DMS153 (cell line): ENCODE measurements at places on chromosomes 4 and X.

DNA sequence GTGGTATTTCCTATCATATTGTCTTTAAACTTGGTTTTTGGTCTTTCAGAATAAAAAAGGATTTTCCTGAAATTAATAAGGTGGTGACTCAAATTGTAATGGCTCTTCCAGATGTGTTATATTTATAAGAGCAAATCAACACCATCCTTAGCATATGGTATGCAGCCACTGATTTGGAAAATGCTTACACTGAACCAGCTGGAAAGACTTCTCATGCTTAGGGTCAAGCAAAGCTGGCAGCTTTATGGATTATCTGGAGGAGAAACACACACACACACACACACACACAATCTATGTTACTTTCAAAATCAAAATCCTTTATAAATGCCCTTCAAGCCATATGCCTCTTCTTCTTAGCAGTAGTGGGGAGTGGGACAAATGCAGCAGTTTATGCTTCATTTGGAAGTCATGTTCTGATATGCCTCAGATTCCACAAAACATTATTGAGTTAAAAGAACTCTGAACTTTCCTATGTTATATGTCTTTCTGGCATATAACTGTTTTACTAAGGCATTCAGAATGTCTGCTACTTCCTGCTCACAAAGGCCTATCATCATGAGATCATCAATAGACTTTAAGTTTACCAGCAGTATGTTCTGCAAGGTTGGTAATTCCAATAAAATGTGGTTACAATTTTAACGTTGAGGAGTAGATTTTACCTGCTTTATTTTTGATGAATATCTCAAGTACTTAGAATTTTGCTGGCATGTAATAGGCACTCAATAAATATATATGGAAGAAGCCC is 72.9 kb upstream of the PRDM5 start:
- DNase-seq, result no peak

- no peak for DNase-seq
Observed at GRCh38 chr4:26788341-26788733, 72.3 kb upstream of the STIM2 start.

DNA sequence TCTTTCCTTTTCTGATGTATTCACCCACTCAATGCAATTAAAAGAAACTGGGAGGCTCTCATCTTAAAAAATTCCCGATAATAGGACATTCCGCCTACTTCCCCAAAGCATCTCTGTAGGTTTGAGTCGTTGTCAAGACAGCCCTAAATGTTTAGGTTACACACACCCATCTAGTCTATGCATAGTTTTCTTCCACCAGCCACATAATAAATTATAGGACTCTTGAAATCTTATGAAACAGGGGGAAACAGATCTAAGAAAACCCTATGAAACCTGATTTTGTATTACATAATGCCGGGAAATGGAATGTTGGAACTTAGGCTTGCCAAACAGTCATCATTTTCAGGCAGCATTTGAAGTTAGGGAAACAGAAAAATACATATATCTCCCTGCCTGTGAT is 150.0 kb downstream of the PRKX start:
- no peak for DNase-seq

GRCh38 chr4:114780205-114780604 is 181.6 kb downstream of the UGT8 start:
- peak; percentile 62 for DNase-seq

DNA sequence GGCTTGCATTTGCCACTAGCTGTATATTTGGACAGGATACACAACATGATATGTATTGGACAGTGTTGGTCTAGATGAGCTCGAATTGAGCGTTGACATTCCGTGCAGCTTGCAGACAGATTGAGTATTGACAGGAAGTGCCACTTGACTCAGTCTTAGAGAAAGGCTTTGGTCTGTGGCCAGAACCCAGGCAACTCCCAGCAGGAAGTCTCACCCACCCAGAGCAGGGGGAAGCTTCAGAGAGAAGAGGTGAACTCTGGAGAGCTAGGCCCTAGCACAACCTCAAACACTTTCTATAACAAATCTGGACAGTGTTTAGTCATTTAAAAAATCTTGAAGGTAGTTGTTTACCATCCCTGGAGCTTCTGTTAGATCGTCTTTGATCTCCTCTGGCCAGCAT is 280.5 kb downstream of the FBXW7 start:
- peak; percentile 89 for DNase-seq

- DNase-seq, result no peak
Observed at GRCh38 chr4:147594578-147594977, 22.6 kb upstream of the TMEM184C start.

GRCh38 chrX:29067351-29067750 is 480.1 kb downstream of the IL1RAPL1 start:
- no peak for DNase-seq

DNA sequence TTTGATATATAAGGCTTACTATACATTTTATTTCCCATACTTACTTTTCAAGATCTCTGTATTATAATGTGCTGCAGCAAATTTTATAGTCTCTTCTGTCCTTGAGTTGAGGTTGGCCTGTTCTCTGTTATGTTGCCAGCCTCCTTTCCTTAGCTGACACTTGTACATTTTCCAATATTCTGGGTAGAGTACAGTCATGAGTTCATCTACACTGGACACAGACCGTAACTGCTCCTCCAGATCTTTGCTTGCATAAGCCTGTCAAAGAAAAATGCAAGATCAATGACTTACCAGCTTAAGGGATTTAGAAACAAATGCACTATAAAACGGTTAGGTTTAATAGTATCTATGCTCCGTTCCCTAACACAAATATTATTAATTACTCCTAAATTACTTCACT is 63.2 kb downstream of the VEGFC start:
- no peak for DNase-seq

- no peak for DNase-seq
Observed at GRCh38 chr4:110306303-110306702, 107.9 kb upstream of the ELOVL6 start.

- no peak for DNase-seq
Observed at GRCh38 chrX:129097668-129098067, 425.6 kb downstream of the SMARCA1 start.

- no peak for DNase-seq
Observed at GRCh38 chrX:38882894-38883626, 81.8 kb downstream of the MID1IP1 start.

DNA sequence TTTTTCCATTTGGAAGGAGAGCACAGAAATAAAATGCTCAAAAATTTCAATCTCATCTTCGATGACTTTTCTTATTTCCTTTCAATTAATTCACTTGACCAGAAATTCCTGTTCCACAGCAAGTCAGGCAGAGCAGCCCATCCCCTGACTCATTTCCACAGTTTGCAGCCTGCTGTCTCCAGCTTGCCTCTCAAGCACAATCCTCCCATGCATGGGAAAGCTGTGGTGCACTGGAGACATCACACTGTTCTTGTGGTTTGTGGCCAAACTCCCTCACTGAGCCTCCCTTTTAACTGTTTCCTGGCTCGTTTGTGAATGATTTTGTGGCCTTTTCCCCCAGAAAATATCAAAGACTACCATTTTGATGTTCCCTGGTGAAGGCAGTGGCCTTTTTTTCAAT is 114.0 kb upstream of the ENPEP start:
- no peak for DNase-seq

DNA sequence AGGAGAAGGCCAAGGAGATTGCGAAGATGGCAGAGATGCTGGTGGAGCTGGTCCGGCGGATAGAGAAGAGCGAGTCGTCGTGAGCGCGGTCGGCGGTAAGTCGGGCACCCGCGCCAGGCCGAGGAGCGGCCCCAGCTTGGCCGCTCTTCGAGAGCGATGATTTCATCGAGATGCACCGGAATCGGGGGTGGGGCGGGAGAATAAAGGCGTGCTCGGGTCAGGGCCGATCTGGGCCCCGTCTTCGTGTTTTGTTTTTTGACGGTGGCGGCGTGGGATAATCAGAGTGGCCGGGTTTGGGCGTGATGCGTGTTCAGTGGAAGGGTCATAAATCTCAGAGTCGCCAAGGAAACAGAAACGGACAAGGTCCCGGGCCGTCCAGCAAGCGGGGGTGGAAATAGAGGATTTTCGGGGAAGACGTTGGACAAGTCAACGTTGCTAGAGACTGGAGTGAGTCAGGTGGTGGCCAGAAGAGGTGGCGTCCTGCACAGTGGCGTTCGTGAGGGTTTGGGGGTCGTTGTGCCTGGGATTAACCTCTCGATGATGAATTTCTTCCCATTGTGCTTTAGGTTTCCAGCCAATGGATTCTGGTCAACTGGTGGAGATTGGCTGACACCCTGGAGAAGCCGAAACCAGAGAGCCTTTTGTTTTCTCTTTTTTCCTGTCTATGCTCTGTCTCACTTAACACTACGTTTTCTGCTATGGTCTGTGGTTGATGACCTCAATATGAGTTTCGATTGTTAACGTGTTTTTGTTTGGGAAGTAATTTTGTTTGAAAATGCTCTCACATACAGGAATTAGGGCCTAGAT is 882 bp downstream of the MRFAP1 start:
- no peak for DNase-seq

- no peak for DNase-seq
Observed at GRCh38 chrX:134338527-134338926, 101.5 kb downstream of the CCDC160 start.

- no peak for DNase-seq
Observed at GRCh38 chr4:172088556-172088955, 275.4 kb downstream of the GALNTL6 start.

GRCh38 chr4:88106205-88106604 is 52.2 kb downstream of the ABCG2 start:
- no peak for DNase-seq

DNA sequence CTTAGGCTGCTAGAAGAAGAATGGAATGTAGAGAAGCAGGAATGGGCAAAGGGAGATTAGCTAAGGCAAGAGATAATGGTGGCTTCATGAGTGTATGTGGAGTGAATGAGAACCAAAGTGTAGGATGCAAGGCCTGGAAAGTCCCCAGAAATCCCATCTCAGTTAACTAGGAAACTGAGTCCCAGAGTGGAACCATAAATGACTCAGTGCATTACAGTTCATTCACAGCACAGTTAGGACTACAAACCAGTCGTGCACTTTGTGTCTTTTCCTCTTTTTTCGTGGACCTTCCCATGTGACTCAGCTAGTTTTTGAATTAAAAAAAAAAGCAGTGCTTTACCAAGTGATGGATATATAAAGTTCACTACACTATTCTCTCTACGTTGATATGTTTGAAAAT is 27.7 kb upstream of the REST start:
- DNase-seq, result no peak

- no peak for DNase-seq
Observed at GRCh38 chr4:16261313-16261878, 35.1 kb upstream of the TAPT1 start.

DNA sequence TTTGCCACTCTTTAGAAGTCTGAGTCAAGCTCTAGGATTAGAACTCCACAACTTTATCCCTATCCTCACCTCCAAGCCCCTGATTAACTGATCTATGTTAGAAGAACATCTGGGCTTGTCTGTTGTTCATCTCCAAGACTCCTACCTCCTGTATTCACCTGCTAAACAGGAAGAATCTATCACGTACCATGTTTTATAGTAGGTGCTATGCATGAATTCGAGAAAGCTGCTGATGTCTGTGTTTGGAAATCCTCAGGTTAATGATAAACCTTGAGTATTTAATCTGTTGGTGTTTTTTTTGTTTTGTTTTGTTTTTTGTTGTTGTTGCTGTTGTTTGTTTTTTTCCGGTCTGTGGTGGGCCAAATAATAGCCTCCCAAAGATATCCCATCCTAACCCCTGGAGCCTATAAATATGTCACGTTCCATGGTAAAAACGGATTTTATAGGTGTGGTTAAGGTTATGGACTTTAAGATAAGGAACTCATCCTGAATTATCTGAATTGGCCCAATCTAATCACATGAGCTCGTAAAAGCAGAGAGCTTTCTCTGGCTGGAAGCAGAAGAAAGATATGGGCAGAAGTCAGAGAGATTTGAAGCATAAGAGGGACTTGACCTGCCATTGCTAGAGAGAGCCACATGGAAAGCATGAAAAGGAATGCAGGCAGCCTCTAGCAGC is 101.2 kb upstream of the DUSP21 start:
- DNase-seq, result no peak

DNA sequence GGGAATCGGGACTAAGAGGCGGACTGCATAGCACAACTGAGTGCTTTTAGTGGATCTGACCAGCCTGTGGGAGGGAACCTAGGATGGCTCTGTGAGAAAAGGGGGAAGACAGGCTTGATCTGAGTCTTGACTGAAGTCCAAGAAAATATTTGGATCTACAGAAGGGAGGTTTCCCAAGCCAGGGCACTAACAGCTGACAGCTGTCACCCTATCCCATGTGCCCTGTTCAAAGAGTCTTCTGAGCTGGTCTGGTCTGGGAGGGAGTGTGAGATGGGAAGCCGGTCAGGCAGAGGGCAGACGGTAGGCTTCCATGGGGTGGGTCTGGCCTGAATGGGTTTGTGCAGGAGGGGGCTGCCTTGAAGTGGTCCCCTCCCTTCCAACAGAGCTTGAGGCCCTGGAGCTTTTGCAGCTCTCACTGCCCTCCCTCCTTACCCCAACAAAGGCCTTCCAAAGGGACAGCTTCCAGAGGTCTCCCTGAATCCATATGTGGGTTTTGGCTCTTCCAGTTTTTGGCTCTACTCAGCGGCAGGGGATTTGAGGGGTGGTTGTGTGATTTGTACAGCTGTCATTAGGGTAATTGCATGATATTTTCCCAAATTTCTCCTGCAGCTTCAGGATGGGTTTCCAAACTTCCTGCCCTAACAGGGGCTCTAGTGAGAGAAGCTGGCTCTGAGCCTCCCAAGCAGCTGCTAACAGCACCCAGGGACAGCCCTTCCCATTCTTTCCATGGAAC is 643.7 kb downstream of the BCOR start:
- no peak for DNase-seq

DNA sequence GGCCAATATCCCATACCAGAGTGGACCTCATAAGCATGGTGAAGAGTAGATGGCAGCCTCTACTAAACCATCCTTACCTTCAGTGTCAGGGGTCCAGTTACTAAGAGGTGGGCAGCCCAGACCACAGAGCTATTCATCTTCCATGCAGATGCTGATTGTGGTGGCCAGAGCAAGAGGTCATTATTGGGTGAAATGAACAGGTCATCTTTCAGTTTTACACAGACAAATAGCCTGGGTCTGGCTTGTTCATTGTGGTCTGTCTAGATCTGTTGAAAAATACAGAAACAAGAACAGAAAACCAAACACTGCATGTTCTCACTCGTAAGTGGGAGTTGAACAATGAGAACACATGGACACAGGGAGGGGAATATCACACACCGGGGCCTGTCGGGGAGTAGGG is 71.3 kb downstream of the PAK3 start:
- DNase-seq, result no peak

- no peak for DNase-seq
Observed at GRCh38 chr4:60617731-60618130, 582.4 kb upstream of the ADGRL3 start.

GRCh38 chrX:69116077-69116476 is 49.2 kb downstream of the PJA1 start:
- DNase-seq, result no peak

GRCh38 chr4:95004912-95005311 is 247.2 kb downstream of the BMPR1B start:
- DNase-seq, result no peak

DNA sequence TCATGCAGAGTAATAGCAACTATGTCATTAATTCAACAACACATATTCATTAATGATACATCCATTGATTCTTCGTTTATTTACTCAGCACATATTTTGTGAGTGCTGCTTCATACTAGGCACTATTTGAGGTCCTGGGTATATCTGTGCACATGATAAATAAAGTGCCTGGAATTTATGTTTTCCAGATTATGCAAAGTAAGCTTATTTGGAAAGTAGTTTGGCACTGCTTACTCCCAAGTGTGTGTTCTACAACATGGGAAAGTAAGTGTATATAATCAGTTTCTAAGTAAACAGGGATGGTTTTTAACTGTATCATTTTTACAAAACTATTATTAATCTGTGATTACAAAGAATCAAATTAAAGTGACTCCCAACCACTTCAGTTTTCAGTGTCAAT is 16.8 kb upstream of the EPGN start:
- DNase-seq, result no peak
